NCI-H1105 treated with DMSO at 0.1 percent for 48 hours (cell line): ENCODE measurements at places on chromosomes 12 and 14.
A peak's percentile ranks its signal among the peaks of the same experiment; 100 is the strongest.

DNA sequence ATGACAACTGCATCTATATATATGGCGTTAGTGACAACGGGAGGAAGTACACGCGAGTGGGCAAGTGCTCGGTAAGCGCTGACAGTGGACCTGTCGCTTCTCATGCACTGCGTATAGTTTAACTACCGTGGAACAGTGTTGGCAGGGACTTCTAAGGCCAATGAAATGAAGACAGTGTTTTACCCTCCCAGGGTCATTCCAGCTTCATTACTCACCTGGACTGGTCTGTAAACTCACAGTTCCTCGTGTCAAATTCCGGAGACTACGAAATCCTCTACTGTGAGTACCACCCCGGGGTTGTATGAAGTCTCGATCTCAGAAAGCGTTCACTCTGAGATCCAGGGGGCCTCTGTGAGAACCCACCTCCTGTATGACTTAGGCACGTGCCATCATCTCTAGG is 129.2 kb upstream of the EVL start:
- no peak for DNase-seq

DNA sequence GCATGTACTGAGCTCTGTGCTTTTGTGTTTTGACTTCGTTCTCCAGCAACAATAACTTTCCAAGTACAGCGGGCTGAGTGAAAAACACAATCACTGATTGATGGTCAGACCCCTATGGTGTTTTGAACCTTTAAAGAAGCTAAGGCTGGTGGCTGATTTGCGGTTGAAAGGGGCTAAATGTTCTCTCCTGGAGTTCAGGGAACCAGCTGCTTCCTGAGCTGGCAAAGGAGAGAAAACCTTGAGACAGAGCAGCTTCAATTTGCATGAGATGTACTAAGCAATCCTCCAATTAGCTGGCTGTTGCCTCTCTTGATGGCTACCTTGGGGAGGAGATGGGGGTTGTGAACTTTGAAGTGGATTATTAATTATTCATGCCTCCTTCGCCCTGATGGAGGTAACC is 546.7 kb upstream of the SEL1L start:
- DNase-seq, result peak; percentile 75

DNA sequence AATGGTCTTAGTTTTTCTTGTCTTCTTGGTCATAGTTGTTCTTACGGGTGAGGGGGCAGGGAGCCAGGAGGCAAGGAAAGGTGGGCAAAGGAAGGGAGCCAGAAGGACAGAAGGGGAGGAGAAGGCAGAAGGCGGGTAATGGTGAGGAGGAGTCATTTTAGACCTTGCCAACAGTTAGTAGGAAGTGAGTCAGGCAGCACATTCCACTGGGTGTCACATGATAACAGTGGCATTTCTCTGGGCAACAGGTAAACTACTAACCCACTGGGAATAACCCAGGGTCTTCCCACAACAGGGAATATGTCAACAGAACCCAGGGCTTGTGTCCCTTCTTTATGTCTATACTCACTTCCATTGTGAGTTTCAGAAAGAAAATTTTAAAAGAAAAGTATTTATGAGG is 127.6 kb downstream of the SLC8A3 start:
- no peak for DNase-seq

DNA sequence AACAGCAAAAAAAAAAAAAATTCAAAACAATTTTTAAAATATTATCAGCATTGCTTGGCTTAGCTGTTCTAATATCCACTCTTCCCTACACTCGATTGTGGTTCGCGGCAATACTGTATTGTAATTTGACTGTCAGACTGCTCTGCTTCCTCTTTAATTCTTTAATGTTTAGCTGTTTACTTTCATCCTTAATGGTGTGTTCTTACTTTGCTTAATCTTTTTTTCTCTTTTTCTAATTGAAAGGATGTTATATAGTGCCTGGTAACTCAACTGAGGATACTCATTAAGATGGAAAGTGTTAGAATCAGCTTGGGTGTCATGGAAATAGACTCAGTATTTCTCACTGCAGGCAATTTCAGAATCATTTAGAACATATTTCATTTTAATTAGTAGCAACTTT is 2.0 kb downstream of the ANO4 start:
- DNase-seq, result no peak

DNA sequence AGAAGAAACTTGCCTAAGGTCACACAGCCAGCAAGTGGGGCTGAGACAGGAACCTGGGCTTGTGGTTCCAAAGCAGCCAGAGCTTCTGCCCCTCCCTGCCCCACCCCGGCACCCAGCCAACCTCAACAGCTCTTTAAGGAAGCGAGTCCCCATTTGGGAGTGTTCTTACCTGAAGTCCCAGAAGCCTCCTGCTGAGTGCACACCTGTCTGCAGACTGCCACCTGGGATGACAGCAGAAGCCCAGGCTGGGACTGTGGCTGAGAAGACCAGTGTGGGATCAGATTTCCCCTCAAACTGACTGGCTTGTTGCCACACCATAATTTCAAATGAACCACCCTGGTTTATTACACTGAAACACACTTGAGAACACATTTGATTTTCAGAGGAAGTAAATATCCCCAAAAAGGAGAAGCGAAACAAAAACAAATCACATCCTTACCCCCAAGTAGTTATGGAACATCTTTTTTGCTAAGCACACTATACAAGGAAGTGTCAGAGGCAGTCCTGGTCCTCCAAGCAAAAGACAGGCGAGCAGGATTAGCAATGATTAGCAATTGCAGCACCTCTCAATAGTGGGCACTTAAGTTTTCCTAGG is 6.3 kb upstream of the RIN3 start:
- peak; percentile 97 for DNase-seq

DNA sequence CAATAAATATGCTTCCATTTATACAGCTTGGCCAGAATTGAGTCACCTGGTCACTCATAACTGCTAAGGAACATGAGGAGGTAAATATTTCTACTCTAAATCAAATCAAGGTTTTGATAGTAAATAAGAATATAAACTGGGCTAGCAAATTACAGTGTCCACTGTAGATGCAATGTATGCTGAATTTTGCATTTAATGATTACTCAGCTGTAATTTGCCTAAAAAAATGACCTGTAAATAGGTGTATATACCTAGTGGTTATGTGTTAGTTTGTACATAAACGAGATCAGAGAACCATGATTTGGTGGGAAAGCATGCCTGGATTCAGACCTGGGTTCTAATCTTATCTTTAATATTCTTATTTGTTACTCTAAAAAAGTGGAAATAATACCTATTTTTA is 76.6 kb upstream of the CNTN1 start:
- DNase-seq, result no peak

DNA sequence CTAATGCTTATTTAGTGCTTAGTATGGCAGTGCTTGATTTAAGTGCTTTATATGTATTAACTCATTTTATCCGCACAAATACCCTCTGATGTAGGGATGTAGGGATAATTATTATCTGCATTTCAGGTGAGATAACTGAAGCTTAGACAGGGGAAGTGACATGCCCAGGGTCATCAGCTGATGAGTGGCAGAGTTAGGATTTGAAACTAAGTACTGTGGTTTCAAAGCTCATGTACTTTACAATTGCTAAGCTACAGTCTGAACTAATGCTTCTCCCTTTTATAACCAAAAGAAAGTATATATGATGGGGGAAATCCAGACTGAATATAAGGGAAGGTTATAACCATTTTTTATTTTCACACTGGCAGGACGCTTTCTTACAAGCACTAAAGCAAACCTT is 229.6 kb upstream of the NAV3 start:
- DNase-seq, result no peak

DNA sequence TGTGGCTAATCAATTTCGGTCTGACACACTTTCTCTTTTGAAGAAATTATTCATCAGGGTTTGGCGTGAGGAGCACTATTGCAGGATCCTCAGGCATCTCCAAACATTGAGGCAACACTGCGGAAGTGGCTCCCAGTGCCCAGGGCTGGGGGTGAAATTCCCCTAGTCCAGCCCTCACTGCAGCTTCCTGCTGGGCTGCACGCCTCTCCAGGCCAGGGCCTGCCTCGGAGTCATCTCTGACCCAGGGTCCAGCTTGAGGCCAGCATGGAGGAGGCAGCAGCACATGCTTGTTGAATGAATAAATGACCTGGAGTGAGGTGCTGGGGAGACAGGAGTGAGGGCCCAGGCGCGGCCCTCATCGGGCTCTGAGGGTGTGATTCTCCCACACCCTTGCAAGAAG is 36.0 kb upstream of the TDRD9 start:
- DNase-seq, result no peak

DNA sequence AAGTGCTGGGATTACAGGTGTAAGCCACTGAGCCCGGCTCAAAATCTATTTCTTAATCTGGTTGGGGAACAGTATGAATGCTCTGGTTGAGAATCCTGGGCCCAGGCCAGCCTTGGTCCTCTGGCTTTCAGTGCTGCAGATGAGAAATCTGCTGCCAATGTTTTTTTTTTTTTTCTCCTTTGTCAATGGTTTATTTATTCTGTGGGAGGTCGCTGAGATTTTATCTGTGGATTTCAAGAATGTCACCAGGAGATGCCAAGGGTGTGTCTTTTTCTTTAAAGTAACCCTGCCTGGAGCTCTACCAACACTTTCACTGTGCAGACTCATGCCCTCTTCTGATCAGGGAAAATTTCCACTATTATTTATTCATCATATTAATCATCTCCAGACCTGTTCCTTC is 3.6 kb downstream of the SLC25A29 start:
- DNase-seq, result no peak

DNA sequence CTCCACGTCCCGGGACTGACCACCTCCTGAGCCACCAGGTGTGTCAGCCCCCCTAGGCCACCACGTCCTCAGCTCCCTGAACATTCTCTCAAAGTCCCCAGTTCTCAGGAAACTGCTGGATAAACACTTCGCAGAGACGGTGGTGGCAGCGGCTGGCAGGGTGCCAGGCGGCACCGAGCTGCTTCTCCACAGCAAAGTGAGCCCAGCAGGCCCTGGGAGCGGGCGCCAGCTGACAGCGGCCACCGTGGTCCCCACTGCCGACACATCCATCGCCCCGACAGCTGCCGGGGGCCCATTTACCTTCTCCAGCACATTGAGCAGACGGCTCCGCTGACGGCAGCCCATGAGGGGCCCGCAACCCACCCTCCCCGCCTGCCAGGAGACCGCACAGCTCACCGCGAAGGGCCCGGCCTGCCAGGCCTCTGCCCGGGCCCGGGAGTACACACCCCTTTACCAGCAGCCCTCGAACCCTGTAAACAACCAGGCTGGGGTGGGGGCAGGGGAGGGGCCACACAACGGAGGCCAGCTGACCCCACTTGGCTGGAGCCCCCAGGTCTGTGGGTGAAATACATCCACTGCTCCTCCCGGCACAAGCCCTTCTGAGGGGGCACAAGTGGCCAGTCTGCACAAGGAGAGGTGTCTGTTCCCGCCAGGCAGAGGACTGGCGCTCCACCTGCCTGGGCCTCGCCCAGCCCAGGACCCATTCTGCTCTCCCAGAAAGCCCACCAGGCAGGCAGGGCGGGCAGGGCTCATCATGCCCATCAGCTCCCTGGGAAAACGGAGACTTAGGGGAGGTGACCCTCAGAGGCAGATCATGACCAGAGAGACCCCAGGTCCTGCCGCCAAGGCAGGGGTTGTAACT is 10.5 kb downstream of the AKT1 start:
- peak; percentile 79 for DNase-seq

GRCh38 chr14:23441076-23441475 is 5.6 kb upstream of the MYH7 start:
- DNase-seq, result no peak

DNA sequence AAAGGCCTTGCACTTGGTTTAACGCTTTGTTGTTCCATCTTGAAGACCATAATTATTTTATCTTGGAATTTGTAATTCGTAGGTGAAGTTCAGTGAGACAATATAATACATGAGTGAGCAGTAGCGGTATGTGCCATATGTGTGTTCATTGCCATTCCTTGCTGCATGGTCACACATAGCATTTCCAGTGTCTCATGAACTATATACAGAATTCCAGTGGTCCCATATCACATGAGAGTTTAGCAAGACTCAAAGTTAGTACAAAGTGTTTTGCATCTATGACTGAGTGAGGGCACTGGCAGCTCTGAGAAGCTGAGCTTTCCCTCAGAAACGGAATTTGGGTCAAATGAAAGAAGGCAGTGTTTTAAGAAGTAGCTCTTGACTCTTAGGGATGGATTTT is 359.8 kb downstream of the FOXG1 start:
- DNase-seq, result no peak

GRCh38 chr14:106578481-106578880 is 1052.1 kb downstream of the TMEM121 start:
- DNase-seq, result no peak

DNA sequence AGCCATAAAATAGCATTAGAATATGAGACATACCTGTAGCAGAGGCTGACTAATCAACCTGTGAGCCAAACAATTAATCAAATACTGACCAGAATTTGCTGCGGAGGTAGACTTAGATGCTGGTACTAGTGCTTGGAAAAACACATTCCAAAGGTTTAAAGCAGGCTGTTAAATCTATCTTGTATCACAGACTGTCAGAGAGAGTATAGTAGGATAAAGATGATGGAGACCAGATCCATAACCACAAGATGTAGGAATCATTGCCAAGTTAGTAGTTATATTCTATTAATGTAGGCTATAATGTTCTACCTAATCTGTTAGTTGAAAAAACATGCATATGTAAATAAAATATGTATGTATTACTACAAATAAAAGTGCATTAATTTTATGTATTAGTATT is 726.2 kb downstream of the SLC6A15 start:
- no peak for DNase-seq

- no peak for DNase-seq
These were observed 8.1 kb downstream of the ISCA2 start for GRCh38 chr14:74501691-74502090.

DNA sequence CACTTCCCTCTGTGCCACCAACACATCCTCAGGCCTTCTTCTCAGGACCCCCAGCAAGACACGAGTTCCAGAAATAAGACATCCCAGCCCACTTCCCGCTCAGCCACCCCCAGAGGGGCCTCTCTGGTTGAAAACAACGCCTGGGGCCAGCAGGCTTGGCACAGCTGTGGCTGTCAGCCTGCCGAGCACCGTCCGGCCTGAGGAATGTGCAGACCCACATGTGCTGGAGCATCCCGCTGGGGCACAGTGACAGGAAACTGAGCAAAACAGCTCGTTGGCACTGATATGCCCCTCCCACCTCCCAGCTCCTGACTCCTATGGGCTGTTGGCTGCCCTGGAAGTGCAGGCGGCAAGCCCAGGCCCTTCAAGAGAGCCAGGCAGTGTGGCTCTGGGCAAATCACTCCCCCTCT is 1.4 kb downstream of the SYNE3 start:
- peak; percentile 41 for DNase-seq

GRCh38 chr14:101207041-101207440 is 303.5 kb upstream of the RTL1 start:
- DNase-seq, result no peak
